Activated naive CD8-positive, alpha-beta T cell treated with anti-CD3 and anti-CD28 coated beads for 36 hours (primary cell): ENCODE measurements at places on chromosomes 2 and 18. TPM values are rescaled to one million over a fixed set of nuclear protein-coding genes. Genes with fewer than 3 reads are reported as not detected.

The TIMM21 gene
- 78.1 TPM for total RNA-seq

The DLGAP1 gene
- total RNA-seq: not detected

The ASPRV1 gene
- 0.54 TPM for total RNA-seq

The AFG3L2 gene
- 80.7 TPM for total RNA-seq

The WNT6 gene
- not detected for total RNA-seq
